Spinal cord (tissue), 10 donors: ENCODE measurements at places on chromosomes 13 and 19. TPM values are rescaled to one million over a fixed set of nuclear protein-coding genes. Genes with fewer than 3 reads are reported as not detected.

Gene ZNF135
- 21.4 TPM for total RNA-seq

GRCh38 chr19:5179256-5179655 lies 161.4 kb downstream of the PTPRS start:
- H3K4me1 ChIP-seq, result peaks cover 11% of the 10 kb centered on the region
- no peak overlapping the region for H3K4me3 ChIP-seq
- H3K36me3 ChIP-seq, result no peaks in the 10 kb centered on the region
- H3K27me3 ChIP-seq, result no peaks in the 10 kb centered on the region
- DNase-seq, result no peak
- H3K27ac ChIP-seq, result no peak overlapping the region

- H3K4me3 ChIP-seq, result peak within 1 kb of the TSS; percentile 46
- H3K27me3 ChIP-seq, result no peaks in the 10 kb centered on the region
- H3K36me3 ChIP-seq, result peaks cover 14% of the 10 kb centered on the region
Measured at GRCh38 chr19:18007917-18008673, at the start of gene ARRDC2. ARRDC2 (plus strand) TSS chr19:18008170; CDS start chr19:18008311, 141 bp downstream.

GRCh38 chr13:64332048-64332447 lies 2898.1 kb downstream of the PCDH9 start:
- H3K4me3 ChIP-seq, result no peak overlapping the region
- H3K36me3 ChIP-seq, result no peaks in the 10 kb centered on the region
- no peaks in the 10 kb centered on the region for H3K27me3 ChIP-seq
- H3K4me1 ChIP-seq, result no peaks in the 10 kb centered on the region
- no peak for DNase-seq

- no peak for DNase-seq
- peaks cover 16% of the 10 kb centered on the region for H3K4me1 ChIP-seq
- no peak overlapping the region for H3K27ac ChIP-seq
- no peaks in the 10 kb centered on the region for H3K36me3 ChIP-seq
Measured at GRCh38 chr19:3721887-3722442, 13.8 kb downstream of the TJP3 start.
